Epithelial cell of proximal tubule (primary cell): ENCODE measurements at places on chromosomes 2 and 18. TPM values are rescaled to one million over a fixed set of nuclear protein-coding genes. Genes with fewer than 3 reads are reported as not detected.
A peak's percentile ranks its signal among the peaks of the same experiment; 100 is the strongest.

Gene GBX2
- 3.3 and 4.8 TPM in 2 replicates for total RNA-seq

Gene SERPINB5
- 0.17 TPM in 1 of 2 replicates, not detected in the other for total RNA-seq

Gene MAL
- 28.5 and 63.8 TPM in 2 replicates for total RNA-seq

Gene GATA6
- total RNA-seq, result 1.2 and 2.7 TPM in 2 replicates

DNA sequence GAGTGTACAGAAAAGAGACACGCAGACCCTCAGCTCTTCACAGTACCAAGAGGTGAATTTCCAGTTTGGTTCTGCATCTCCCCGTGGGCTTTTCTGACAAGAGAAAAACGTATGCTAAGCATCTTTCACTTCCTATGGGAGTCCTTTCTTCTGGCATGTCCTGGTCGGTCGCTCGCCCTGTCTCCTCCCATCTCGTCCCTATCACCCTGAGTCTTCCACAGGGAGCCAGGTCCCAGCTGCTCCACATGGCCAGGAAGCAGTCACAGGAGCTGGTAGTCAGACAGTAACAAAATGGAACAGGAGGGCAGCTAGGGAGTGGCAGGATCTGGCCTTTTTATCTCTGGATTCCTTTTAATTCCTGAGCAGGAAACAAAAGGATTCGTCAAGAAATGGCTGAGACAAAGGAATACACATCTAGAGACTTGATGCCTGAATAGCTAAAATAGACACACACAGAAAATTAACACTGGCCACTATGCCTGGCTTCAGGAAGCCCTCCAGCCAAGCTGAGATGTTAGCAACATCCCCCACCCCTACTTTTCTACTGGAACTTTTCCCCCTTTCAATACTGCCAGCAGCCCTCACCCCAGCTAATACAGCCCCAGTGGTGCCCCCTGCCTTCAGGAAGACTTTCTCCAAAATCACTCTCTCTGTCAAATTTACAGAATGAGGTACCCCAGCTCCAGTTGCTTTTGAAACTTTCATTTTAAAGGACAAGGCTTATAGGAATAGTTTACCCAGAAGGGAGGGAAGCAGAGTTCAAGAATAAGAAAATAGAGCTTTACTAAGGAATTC lies 136.1 kb downstream of the DNER start:
- DNase-seq, result no peak

DNA sequence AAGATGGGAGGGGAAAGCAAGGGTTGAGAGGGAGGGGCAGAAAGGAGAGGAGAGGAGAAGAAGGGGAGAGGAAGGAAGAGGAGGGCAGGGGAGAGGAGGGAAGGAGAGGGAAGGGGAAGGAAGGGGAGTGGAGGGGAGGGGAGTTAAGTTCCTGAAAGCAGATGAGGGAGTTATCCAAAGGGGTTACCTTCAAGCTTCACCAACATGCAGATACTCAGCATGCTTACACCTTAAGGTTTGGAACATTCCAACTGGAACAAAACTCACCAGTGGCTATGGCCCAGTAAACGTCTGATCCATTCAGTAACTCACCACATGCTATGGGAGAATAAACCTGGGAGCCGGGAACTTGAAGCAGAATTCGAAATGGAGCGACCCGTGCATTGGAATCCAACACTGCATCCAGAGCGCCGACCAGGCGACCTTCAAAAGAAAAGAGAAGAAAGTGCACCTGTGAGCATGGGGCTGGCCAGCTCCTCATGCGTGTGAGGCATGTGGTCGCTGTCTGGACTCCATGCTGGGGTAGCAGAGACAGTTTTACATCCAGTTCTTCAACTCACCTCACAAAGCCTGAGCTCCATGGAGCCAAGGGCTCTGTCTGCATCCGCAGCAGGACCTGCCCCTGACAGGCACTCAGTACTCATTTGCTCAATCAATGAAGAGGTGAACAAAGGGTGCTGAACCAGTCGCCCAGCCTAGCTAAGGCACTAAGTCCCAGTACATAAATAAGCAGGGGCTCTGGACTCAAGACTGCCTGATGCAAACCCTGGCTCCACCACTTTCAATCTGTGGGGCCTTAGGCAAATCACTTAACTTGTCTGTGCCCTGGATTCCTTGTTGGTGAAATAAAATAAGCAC lies 61.0 kb downstream of the TBC1D8 start:
- no peak for DNase-seq

GRCh38 chr18:45361125-45361851 lies 254.0 kb upstream of the SLC14A2 start:
- DNase-seq, result no peak

DNA sequence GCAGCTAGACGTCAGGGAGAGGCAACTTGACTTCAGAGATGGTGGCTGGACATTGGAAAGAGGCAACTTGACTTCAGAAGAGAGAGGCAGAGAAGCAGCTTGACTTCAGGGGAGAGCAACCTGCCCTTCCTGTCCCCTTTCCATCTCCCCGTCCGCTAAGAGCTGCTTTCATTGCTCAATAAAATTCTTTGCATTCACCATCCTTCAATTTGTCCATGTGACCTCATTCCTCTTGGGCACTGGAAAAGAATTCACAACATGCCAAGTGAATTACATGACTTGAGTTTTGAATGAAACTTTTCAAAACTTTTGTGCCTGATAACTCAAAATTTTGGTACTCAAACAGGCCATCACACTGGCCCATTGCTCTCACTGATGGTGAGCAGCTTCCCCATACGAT lies 158.9 kb downstream of the DPP4 start:
- no peak for DNase-seq

DNA sequence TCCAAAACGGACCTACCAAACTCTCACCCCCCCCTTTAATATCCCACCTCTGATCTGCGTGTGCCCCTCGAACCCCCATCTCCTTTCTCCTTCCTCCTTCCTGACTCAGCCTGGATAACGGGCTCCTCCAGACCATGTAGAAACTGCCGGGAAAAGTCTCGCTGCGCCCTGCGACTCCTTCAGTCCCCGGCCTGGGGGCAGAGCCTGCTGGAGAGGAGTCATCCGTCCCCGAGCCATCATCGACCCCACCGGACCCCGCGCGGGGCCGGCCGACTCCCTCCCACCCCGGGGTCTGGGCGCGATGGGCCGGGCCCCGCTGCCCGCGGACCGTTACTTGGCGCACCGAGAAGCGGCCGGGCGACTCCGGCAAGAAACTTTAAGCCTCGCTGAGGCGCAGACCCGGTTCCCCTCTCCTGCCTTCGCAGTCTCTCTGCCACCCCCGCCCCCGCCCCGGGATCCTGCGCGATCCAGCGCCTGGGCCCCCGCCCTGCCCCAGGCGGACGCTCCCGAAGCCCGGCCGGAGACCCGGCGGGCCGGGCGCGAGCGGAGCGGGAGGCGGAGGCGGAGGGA lies 3.4 kb downstream of the ZEB2 start:
- DNase-seq, result no peak

DNA sequence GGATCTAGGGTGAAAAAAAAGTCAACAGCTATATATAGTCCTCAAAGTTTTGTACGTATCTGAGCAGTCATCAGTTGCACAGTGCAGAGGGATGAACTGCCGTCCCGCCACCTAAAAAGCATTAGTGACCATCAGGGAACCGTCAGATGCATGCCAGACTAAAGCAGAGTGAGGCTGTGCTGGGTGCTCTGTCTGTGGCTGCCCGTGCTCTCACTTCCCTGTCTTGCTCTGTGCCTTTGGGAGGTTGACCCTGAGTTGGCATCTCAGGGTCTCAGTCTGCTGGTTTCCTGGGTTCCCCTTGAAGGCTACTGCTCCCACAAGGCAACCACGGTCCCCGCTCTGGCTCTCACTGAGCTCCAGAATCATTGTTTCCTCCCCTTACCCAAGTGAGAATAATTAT lies 11.1 kb downstream of the CLUL1 start:
- DNase-seq, result no peak

GRCh38 chr2:125837128-125837527 lies 818.8 kb upstream of the GYPC start:
- no peak for DNase-seq

DNA sequence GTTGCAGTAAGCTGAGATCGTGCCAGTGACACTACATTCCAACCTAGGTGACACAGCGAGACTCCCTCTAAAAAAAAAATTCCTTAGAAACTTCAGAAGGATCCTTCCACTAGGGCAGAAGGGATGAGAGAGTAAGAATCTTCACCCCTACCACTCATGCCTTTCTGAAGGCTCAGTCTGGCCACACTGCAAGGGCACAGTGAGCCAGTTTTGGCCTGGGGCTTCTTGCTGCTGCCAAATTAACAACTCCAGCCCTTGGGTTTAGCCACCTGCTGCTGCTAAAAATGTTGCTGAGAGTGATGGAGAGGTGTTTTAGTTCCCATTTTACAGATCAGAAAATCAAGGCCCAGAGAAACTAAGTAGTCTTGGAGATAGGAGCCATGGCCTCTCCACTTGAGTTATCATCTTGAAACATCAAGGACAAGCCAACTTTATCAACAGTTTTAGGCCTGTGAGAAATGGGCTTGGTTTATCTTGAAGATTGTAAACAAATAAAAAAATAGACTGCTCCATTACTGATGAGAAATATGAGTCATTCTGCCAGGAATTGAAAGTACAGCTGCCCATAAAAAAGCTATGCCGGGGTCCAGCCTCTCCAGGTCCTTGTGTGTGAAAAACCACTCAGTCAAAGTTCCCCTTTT lies 31.9 kb upstream of the CASP8 start:
- DNase-seq, result no peak

DNA sequence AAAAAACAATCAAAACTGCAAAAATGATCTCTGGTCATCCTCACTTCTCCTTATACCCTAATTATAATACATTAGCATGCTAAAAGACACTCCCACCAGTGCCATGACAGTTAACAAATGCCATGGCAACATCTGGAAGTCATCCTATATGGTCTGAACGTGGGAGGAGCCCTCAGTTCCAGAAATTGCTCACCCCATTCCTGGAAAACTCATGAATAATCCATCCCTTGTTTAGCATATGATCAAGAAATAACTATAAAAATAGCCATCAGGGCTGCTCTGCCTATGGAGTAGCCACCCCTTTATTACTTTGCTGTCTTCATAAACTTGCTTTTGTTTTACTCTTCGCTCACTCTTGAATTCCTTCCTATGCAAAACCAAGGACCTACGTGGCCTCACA lies 5.7 kb upstream of the C2orf80 start:
- DNase-seq, result no peak

DNA sequence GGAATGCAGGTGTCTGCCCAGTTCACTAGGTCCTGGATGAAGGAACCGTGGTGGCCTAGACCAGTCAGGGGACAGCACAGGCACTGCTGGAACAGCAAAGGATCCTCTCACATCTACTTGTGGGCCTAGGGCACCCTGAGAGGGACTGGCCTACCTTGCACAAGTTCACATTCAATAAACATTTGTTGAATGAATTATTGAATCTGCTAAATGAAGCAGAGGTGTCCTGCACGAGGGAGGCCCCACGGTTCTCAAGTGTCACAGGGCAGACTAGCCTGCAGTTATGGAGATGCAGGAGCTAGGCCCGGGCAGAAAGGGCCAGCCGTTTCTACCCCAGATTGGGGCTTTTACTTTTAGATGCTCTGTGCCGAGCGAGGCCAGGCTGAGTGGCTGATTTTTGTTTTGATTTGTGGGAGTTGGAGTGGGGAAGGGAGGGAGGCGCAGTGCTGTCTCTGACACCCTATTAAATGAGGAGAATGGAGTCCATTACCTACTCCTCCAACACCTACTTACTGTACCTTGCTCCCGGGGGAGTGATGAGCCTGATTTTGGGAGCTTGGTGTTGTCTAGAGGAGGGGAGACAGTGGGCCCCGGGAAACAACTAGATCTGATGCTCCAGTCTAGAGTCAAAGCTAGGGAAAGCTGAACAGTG lies 18.4 kb downstream of the SH2D6 start:
- DNase-seq, result no peak

DNA sequence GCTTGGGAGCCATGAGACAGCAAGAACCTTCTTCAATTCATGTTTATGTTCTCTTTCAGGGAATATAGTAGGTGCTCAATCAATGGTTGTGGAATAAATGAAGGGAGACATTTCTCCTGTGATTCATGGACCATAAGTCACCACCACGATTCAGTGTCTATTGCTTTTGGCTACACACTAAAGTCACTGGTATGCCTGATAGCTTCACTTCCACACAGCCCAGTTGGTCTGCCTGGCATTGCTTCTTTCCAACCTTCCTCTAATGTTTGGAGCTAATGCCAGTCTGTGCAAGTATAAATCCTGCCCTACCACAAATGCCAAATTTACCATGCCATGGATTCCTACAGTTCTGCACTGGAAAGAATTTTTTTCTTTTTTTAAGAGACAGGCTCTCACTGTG lies 1.3 kb upstream of the CXCR1 start:
- no peak for DNase-seq

- no peak for DNase-seq
Measured at GRCh38 chr18:46756025-46756558, 761 bp downstream of the ST8SIA5 start.

- DNase-seq, result no peak
Measured at GRCh38 chr2:64753399-64753798, 99.7 kb upstream of the SERTAD2 start.

DNA sequence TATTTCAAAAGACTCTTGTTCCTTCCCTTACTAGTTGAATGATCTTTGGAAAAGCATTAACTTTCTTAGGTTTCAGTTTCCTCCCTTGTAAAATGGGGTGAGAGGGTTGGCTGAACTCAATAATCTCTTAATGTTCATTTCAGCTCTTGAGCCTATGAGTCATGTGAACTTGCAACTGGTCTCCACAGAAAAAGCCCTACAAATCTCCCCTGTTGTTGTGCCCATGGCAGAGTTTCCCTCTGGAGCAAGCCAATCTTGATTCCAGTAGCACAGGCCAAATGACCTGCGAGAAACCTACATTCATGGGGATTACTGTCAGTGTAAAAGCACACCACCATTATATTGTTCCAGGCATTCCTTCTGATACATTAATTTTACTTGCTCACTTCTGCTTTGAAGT lies 388.9 kb downstream of the ALK start:
- no peak for DNase-seq

- no peak for DNase-seq
Measured at GRCh38 chr2:102737431-102737830, 24.4 kb upstream of the TMEM182 start.

- DNase-seq, result no peak
Measured at GRCh38 chr2:54952425-54952824, 97.8 kb downstream of the RTN4 start.

- DNase-seq, result peak; percentile 66
Measured at GRCh38 chr18:44796429-44797428, 116.0 kb downstream of the SETBP1 start.

- DNase-seq, result no peak
Measured at GRCh38 chr2:239955989-239956817, 68.9 kb downstream of the NDUFA10 start.
